Smooth muscle cell of the coronary artery (primary cell): ENCODE measurements at places on chromosomes 4 and X. TPM values are rescaled to one million over a fixed set of nuclear protein-coding genes. Genes with fewer than 3 reads are reported as not detected.

The TMEM128 gene
- total RNA-seq = 15.7 and 25.4 TPM in 2 replicates

The CC2D2A gene
- 10.4 and 11.8 TPM in 2 replicates for total RNA-seq

The SPARCL1 gene
- total RNA-seq = under 0.01 and 0.70 TPM in 2 replicates

The PLAC1 gene
- total RNA-seq = not detected in 2 replicates

The CT45A1 gene
- not detected in 2 replicates for total RNA-seq

The KIT gene
- total RNA-seq = 0.08 and 4.0 TPM in 2 replicates

The DRD5 gene
- not detected in 2 replicates for total RNA-seq

The GASK1B gene
- total RNA-seq = 15.8 and 54.2 TPM in 2 replicates

The RIPPLY1 gene
- total RNA-seq = not detected in 2 replicates

The TRAM1L1 gene
- 0.35 and 0.60 TPM in 2 replicates for total RNA-seq

The TRIM60 gene
- total RNA-seq = not detected in 2 replicates

The ZBTB49 gene
- 2.6 and 4.6 TPM in 2 replicates for total RNA-seq

The MID1 gene
- total RNA-seq = 12.2 and 21.2 TPM in 2 replicates

The SERTM2 gene
- not detected in 2 replicates for total RNA-seq

The ASB12 gene
- not detected in 2 replicates for total RNA-seq

The RLIM gene
- total RNA-seq = 26.3 and 46.9 TPM in 2 replicates

The MAOB gene
- total RNA-seq = 0.12 and 1.7 TPM in 2 replicates

The HGFAC gene
- total RNA-seq = not detected in 2 replicates

The SLC16A2 gene
- 4.6 and 4.9 TPM in 2 replicates for total RNA-seq

The RTL5 gene
- 0.83 and 3.3 TPM in 2 replicates for total RNA-seq

The ODAM gene
- total RNA-seq = not detected in 2 replicates
